ENCODE measurements at places on chromosomes 16 and 17. TPM values are rescaled to one million over a fixed set of nuclear protein-coding genes. Genes with fewer than 3 reads are reported as not detected.

The PRRT2 gene
- total RNA-seq = 0.94 TPM

The KRTAP1-1 gene
- not detected for total RNA-seq

The PABPN1L gene
- total RNA-seq = not detected

The TBC1D3I gene
- total RNA-seq = 1.0 TPM

The RNF112 gene
- not detected for total RNA-seq

The ZFP3 gene
- 3.2 TPM for total RNA-seq

The CCL7 gene
- 0.17 TPM for total RNA-seq

The KCNJ16 gene
- total RNA-seq = not detected

The ASGR1 gene
- total RNA-seq = not detected

The PRCD gene
- 0.02 TPM for total RNA-seq

The ASIC2 gene
- not detected for total RNA-seq

The PYDC1 gene
- total RNA-seq = not detected

The QRICH2 gene
- total RNA-seq = 1.9 TPM

The UTS2R gene
- total RNA-seq = not detected

The PPY gene
- not detected for total RNA-seq

GRCh38 chr16:25030420-25031131, 15.4 kb upstream of the ARHGAP17 start:
- DNase-seq = no peak

- DNase-seq = peak; percentile 29
Observed at GRCh38 chr17:31470592-31470991, 79.1 kb downstream of the RAB11FIP4 start.

- no peak for DNase-seq
Observed at GRCh38 chr17:29126268-29126930, 53.8 kb downstream of the MYO18A start.

GRCh38 chr17:56317351-56318208, 164.3 kb downstream of the ANKFN1 start:
- no peak for DNase-seq

- DNase-seq = no peak
Observed at GRCh38 chr17:63991611-63992010, 6.5 kb upstream of the PRR29 start.

GRCh38 chr17:47730681-47731080, 2.4 kb upstream of the TBX21 start:
- no peak for DNase-seq

DNA sequence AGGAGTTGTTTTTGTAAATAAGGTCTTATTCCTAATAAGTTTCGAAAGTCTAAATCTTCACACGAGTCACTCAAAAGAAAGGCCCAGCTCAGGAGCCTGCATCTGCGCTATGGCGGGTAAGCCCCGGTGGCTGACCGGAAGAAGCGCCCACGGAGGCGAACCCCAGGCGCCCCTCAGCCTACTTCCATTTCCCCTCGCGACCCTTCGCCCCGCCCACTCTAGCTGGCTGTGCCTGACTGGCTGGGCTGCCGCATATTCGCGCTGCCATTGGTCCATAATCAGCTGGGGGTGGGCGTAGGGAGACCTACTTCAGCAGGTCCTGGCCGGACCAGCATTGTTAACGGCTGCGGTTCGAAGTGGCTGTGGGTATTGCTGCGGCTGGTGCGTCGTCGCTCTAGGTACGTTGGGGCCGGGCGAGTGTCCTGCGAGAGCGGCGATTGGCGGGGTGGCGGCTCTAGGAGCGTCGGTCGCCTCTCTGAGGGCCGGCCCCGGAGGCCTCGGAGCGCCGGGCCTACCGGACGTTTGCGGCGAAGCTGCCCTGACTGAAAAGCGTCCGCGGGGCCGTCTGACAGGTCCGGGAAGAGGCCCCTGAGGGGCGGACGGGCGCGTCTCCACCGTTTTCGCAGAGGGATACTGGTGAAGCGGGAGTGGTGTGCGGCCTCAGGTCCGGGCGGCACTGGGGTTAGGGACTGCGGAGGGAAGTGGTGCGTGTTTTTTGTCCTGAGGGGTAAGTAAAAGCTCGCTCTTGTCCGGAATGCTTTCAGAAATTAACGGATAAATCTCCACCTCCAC, at the start of gene ATF7IP2:
Gene ATF7IP2 (plus strand): TSS at position 337 of the 792 bp plus-strand sequence. CDS start 44,560 bp downstream, outside the sequence.
- DNase-seq = no peak

- no peak for DNase-seq
Observed at GRCh38 chr16:81879625-81880024, 100.5 kb downstream of the PLCG2 start.

- no peak for DNase-seq
Observed at GRCh38 chr16:79347277-79347676, 253.3 kb downstream of the MAF start.

DNA sequence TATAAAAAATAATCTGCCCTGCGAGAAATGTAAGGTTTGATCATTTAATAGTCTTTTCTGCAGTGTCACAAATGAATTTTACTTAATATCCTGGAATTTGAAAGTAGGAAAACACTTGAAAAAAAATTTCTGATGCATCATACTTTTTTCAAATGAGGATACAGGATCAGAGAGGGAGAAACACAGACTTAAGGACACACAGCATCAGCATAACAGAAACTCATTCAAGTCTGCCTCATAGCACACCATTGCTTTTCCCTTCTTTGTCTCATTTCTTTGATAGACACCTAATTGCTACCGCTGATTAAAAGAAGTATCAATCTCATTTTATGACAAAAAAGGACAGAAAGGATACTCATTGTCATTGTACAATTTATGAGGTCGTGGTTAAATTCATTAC, 319.0 kb downstream of the TMEM114 start:
- no peak for DNase-seq

- DNase-seq = no peak
Observed at GRCh38 chr17:11369575-11369974, 128.6 kb downstream of the SHISA6 start.

DNA sequence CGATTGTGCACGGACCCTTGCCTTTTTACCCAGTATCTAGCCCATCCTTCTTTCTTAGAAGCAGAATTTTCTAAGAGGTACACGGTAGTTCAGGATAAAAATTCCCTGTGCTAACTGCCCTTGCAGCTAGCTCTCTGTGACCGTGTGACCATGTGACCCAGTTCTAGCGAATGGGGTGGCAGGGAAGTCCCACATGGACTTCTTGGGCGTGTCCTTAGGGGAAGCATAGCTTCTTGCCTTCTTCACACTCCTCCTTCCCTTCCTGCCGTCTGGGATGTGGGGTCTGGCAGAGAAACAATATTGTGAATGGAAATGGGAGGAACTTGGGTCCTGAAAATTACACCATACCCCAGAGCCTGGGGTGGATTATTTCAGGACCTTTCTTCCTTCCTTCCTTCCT, 670.7 kb downstream of the MAF start:
- DNase-seq = no peak

- no peak for DNase-seq
Observed at GRCh38 chr17:65278820-65279184, 141.6 kb downstream of the RGS9 start.

GRCh38 chr17:47697906-47698711, 4.1 kb downstream of the TBKBP1 start:
- no peak for DNase-seq

DNA sequence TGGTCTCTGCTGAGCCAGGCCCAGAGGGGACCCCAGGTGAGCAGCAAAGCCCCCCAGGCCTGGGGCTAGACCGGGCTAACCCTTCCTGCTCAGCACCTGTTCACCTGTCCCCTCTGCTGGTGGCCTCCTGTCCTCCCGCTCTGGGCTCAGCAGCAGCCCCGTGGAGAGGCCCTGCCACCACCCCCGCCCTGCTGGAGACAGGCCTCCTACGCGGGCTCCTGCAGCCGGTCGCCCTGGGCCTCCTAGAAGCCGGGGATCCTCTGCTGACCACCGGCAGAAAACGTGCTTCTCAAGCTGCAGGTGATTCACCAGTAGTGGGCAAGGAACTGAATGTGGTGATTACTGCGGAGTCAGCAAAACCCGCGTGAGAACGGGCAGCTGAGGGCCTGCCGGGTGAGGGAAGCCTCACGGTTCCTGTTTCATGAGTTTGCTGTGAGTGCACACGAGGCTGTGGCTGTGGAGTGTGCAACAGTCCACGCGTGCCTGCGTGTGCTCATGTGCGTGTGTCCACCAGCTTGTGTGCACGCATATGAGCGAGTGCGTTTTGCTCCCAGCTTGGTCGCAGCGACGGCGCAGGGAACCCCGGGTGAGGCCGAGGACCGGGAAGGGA, 792 bp downstream of the SECTM1 start:
- peak; percentile 80 for DNase-seq

GRCh38 chr16:2238150-2238837, 2.0 kb downstream of the DNASE1L2 start:
- DNase-seq = no peak

DNA sequence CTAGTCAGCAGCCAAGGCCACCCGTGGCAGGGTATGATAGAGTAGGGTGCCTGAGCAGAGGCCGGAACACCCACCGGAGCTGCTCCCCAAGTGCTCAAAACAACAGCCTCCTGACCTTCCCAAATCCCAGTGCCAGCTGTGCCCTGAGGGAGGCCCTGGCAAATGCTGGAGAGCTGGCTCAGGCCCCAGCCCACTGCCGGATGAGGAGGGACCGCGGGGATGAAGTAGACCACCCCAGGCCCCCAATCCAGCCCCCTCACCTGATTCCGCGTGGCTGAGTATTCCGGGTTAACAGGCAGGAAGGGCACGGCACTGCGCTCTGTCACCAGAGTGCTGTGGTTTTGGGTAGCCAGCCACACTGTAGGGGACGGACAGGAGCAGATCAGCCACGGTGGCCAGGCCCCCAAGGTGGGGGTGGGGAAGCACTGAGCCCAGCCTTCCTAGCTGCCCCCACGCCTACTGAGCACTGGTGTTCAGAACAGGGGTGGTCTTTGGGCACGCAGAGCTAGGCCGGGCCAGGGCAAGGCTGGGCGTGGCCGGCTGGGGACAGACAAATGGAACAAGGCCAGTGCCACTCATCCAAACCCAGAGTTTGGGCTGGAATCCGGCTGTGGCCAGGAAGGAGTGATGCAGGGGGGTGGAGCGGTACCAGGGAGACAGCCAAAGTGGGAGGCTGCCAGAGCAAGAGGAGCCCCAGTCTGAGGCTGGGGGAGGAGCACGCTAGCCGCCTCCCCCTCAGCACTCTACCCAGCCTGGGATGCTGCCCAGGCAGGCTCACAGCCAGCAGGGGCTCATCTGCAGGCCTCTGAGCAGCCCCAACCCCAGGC, 9.1 kb downstream of the TP53I13 start:
- no peak for DNase-seq

DNA sequence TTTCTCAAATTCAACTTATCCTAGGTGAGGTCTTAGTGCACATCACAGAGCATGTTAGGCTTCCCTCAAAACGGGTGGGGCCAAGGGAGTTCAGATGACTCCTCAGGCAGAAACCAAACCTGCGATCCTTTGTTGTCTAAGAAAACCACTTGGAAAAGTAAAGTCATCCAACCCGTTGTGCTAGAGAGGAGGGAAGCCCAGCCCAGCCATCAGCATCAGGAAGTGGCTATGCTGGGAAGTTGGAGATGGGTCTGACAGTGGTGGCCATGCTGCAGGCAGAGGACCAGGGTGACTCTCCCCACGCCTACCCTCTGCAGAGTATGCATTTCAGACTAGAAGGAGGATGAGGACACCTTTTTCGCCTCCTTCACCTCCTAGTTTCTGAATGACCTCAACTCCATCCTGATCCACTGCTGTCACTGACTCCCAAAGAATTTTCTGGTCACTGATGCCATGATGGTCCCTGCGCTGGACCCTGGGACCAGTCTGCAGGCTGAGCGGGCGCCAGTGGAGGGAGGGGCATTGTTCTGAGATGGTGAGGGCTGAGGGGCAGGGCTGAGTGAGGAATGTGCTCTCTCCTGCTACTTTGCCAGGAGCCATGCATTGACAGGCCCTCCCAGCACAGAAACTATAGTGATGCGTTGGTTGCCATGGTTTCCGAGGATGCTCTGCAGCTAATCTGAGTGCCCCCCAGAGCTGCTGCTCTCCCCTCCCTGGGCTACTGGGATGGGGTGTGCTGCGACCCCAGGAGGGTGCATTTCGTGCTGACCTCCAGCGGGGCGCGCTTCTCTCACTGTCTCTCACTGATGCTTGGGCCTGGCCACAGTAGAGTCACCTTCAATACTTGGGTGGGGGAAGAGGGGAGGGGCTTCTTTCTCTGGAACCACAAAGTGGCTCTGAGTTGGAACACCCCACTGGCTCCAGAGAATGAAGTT, 20.4 kb downstream of the ALOX12B start:
- peak; percentile 26 for DNase-seq

- DNase-seq = no peak
Observed at GRCh38 chr17:34675605-34676004, 96.2 kb downstream of the TMEM132E start.

DNA sequence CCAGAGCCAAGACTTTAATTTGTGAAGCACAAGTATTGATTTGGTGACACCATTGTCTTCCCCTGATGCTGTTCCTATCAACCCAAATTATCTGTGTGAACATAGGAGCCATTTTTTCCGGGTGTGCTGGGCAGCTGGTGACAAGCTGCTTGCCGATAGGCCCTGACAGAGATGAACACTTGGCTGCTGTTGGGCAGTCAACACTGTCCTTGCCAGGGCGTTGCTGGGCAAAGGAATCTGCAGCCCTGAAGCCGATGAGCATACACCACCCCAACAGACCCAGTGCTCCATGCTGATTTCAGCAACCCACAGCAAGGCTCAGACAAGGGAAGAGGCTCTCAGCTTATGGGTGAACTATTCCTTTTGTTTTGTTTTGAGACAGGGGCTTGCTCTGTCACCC, 105.4 kb downstream of the YPEL2 start:
- DNase-seq = no peak

- DNase-seq = no peak
Observed at GRCh38 chr16:54509456-54509855, 222.9 kb upstream of the IRX3 start.

- no peak for DNase-seq
Observed at GRCh38 chr17:1043601-1044251, 46.8 kb downstream of the TIMM22 start.

- no peak for DNase-seq
Observed at GRCh38 chr16:72137380-72138063, 34.4 kb downstream of the PMFBP1 start.

DNA sequence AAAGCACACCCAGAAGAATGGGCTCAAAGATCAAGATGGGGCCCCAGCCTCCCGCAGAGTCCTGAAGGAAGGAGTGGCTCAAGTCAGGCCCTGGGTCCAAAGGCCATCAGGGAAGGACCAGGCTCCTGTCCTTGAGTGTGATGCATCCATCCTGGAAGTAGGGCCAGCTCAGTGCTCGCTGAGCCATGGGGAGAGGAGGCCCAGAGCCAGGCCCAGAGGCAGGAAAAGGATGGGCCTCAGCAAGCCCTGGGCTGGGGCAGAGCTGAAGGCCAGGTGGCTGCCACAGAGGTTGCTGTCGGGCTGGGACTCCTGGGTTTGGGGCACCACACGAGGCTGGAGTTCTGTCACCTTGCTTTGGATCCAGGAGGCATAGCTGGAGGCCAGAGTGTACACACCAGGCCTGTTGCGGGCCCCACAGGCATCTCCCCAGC, 3.7 kb downstream of the PRSS8 start:
- no peak for DNase-seq

GRCh38 chr17:78111727-78112517, 16.6 kb downstream of the TMC6 start:
- DNase-seq = no peak

- peak; percentile 43 for DNase-seq
Observed at GRCh38 chr17:40349477-40349894, 15.1 kb downstream of the GJD3 start.

DNA sequence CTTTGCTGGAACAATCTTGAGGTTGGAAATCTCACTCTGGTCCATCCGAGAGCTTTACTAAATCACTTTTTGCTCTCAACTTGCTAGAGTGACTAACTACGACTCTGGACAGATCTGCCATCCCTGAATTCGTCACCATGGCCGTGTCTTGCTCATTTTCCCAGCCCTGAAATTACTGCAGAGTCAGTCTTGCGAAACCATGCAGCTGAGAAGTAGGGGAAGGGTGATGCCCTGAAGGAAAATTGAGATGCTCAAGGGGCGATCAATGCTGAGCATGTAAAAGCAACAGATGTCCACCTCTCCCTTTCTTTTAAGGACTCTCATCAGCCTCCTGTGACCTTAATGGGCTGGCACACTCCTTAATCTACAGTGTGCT, 18.8 kb downstream of the PCTP start:
- peak; percentile 81 for DNase-seq

Data from M059J (cell line).